Type B pancreatic cell (in vitro differentiated cells): ENCODE measurements at places on chromosomes 1 and 21.
A peak's percentile ranks its signal among the peaks of the same experiment; 100 is the strongest.

DNA sequence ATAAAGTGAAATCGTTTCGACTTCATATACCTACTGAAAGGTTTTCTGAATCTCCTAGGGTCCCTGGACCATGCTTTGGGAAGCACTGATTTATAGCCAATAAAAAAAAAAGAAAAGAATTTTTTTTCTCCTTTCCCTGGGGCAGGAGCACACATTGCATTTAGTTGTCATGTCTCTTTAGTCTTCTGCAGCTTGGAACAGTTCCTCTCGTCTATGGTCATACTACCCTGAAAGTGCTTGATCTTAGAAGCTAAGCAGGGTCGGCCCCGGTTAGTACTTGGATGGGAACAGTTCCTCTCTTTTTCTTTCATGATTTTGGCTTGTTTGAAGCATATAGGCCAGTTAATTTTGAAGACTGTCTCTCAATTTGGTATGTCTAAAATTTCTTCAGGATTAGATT, 3.7 kb upstream of the SERPINC1 start:
- DNase-seq = no peak

DNA sequence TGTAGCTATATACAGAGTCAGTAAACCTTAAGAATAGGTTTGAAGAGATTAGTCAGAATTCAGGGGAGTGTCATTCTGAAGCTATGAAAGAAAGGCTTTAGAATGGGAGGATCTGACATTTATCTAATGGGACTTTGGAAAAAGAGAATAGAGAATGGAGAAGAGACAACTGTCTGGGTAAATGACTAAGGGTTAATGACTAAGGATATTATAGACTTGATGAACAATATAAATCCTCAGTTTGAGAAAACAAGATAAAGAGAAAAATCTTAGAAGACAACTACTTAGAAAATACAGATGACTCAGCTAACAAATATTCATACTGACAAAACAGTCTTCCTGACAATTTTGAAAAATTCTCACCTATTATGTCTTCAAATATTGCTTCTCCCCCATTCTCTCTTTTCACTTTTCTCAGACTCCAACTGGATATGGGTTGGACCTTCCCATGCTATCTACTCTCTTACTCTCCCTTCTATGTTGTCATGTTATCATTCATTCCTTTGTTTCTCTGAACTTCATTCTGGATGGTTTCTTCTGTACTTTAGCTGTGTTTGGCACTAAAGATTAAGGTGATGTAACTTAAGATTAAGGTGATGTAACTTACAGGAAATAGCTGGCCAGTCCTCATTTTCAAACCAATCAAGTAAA, 20.4 kb downstream of the SLC16A1 start:
- no peak for DNase-seq

DNA sequence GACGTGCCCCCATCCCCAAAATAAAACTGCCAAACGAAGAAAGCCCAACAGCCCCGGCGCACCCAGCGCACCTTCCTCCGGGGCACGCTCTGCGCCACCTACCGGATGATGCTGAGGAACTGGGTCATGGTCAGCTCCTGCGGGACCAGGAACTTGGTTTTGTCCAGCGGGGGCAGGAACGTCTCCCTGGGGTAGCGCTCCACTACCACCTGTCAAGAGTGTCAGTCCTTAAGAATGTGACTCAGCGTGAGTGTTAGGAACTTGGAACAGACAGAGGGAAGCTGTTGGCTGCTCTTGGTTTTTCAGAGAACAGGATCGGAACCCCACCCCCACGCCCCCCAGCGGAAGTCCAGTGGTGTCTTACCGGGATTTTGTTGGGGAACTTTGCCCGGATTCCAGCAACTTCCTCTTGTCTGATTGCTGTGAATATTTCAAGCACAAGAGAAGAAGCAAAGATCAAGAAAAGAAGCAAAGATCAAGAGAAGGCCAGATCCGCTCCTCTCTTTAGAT, 431 bp downstream of the MAP1LC3C start:
- peak; percentile 69 for DNase-seq

GRCh38 chr1:181424786-181425403, 58.4 kb upstream of the CACNA1E start:
- peak; percentile 82 for DNase-seq

DNA sequence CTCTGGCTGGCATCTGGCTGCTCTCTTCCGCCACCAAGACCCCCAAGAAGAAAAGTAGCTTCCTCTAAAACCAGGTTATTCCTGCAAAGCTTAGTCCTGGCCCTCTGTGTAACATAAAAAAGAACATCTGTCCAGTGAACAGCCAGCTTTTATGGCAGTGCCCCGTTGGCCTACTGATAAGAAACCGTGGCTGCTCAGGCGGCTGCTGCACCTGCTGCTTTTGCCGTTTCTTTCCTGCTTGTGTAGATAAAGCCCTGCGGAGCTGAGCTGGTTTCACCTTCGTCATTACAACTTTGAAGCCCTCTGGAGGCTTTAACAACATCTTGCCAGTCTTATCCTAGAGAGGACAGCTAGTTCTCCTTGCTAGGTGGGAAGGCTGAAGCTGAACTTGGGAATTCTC, 20.5 kb downstream of the ELAPOR1 start:
- no peak for DNase-seq

- no peak for DNase-seq
These were observed 47.2 kb downstream of the GALNT2 start for GRCh38 chr1:230114237-230114651.

- peak; percentile 50 for DNase-seq
These were observed 74.3 kb upstream of the EDN2 start for GRCh38 chr1:41558761-41559171.

GRCh38 chr1:243379208-243379607, 123.4 kb downstream of the SDCCAG8 start:
- no peak for DNase-seq

DNA sequence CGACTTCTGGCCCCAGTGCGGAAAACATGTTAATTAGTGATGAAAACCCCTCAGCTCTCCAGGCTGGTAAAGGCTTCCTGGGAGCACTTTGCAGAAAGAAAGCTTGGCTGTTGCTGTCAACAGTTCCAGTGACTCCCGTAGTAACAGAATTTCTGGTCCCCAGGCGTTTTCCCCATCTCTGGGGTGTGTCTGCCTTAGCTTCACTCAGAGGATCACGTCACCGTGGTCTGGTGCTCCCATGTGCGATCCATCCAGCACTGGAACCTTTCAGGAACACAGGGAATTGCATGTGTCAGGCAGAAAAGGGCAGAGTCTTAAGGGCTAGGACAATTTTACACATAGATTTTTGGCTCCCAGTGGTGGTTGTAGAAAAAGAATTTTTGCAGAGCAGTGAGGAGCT, 470.4 kb upstream of the USP24 start:
- DNase-seq = no peak
